ENCODE measurements at places on chromosomes 12 and 14.

DNA sequence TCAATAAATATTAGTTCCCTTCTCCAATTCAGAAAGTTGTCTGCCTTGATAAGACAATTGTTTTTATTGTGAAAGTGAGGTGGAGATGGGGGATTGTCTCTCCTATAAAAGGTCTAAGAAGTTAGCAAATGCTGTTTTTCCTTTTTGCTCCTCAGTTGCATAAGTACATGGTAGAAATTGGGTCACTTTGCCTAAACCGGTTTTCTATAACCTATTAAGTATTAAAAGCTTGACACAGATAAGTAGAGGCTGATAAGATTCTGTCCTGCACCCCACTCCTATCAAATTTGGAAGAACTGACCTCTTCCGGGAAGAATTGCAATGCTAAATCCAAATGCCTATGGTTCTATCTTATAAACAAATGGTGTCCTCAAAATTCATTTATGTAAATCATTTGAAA, 7.0 kb downstream of the SLCO1B1 start:
- no peak for DNase-seq

GRCh38 chr12:54404061-54405004, 14.7 kb downstream of the ITGA5 start:
- no peak for DNase-seq

GRCh38 chr12:127355061-127355841, 911.7 kb upstream of the TMEM132C start:
- no peak for DNase-seq

GRCh38 chr14:57883061-57883460, 17.2 kb upstream of the SLC35F4 start:
- no peak for DNase-seq

DNA sequence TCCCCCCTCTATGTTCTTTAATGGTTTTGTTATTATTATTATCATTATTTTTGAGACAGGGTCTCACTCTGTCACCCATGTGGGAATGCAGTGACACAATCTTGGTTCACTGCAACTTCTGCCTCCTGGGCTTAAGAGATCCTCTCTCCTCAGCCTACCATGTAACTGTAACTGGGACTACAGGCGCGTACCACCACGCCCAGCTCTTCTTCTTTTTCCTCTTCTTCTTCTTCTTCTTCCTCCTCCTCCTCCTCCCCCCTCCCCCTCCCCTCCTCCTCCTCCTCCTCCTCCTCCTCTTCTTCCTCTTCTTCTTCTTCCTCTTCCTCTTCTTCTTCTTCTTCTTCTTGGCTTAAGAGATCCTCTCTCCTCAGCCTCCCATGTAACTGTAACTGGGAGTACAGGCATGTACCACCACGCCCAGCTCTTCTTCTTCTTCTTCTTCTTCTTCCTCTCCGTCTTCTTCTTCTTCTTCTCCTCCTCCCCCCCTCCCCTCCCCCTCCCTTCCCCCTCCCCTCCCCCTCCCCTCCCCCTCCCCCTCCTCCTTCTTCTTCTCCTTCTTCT, 5.4 kb upstream of the KRT7 start:
- no peak for DNase-seq

DNA sequence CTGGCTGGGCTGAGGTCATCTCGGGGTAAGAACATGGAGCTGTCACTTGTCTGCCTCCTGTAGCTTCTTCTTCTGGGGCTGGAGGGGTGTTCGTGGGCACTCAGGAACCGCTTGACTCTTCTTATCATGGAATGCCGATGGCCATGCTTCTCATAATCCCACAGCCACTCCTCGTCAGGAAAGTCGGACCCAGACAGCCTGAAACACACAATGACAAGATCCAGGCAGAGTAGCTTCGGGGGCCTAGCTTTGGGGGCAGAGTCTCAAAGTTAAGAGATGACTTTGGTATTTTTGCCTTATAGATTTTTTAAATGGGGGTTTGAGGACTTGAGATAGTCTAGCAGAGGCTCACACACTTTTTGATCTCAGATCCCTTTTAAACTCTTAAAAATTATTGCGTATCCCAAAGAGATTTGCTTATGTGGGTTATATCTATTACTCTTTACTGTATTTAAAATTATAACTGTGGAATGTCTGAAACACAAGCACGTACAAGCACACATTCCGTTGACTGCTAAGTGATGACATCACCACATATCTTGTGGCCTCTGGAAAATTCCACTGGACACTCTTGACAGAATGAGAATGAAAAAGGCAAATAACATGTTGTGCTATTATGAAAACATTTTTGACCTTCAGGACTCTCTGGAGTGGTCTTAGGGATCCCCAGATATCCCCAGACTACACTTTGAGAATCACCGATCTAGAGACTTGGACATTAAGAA, 43.3 kb downstream of the BEST3 start:
- no peak for DNase-seq

DNA sequence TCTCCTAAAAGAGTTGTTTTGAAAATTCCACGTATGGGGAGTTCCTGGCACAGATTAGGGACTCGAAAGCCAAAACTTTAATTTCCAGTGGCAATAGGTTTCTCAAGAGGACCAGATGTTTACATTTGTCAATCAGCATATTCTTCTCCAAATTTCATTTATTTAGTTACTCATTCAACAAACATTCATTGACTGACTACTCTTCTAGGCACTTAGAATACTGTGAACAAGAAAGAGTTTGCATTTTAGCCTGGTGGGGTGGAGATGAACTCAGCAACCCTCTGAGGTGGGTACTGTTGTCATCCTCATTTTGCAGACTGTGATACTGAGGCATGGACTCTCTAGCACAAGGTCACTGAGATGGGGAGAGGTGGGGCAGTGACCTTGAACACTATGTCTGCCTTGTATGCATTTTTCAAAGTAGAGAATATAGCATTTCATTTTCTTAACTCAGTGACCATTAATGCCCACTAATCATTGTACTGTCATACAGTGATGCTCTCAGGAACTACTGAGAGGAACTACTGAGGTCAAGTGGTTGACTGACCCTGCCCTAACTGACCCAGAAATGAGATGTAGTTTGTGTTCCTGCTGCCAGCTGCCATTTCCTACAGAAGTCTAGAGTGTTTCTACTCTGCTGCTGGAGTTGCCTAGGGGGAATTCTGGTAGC, 2.2 kb downstream of the L3HYPDH start:
- no peak for DNase-seq

GRCh38 chr12:118925407-118925806, 55.9 kb upstream of the SRRM4 start:
- no peak for DNase-seq
